NCI-H146 (cell line): ENCODE measurements at places on chromosomes 7 and 10.

DNA sequence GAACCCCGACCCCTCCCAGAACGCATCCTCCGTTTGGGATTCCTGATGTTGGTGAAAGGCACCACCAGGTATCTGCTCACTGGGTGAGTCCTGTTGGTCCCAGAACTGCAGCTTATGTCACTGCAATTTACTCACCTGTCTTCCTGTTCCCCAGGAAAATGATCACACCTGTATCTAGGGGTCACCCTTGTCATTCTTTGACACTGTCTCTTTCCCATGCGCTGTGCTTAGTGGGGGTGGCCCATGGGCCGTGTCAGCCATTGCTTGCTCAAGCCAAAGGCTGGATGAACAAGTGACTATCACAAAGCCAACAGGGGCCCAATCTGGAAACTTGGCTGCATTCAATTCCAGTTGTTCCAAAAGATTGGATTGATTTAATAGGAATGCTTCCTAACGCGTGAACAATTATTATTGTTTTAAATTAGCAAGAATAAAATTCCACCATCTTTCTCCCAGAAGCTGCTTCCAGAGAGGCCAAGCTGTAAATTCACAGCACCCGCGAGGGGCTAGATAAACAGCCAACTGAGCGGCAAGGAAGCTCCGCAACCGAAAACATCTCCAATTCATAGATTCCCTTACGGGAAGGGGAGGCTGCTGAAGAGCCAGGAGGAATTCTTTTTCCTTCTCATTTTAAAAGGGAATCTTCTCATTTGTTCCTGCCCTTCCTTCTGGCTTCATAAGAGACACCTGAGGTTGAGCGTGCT is 134.8 kb upstream of the ZMIZ1 start:
- DNase-seq, result no peak

- no peak for DNase-seq
Observed at GRCh38 chr10:71438761-71439160, 42.0 kb downstream of the CDH23 start.

GRCh38 chr7:20012100-20012499 is 205.1 kb downstream of the MACC1 start:
- no peak for DNase-seq

DNA sequence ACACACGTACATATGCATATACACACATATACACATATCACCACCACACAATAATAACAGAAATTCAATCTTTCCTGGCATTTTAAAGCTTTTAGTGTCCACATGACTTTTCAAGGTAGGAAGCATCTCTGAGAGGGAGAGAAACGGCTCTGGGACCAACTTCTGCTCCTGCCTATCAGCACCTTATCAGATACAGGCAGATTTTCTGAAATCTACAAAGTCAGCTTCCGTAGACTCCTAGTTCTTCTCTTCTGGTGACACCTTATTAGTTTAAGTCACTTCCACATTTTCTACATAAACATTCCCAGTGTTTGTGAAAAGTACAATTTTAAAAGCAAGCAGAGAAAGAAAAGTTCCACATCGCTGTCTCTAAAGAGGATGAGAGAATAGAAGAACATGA is 74.5 kb downstream of the ZNF22 start:
- no peak for DNase-seq

- DNase-seq, result peak; percentile 32
Observed at GRCh38 chr10:80596391-80597257, 58.9 kb downstream of the SH2D4B start.
